ENCODE measurements at places on chromosomes 1 and 21.

DNA sequence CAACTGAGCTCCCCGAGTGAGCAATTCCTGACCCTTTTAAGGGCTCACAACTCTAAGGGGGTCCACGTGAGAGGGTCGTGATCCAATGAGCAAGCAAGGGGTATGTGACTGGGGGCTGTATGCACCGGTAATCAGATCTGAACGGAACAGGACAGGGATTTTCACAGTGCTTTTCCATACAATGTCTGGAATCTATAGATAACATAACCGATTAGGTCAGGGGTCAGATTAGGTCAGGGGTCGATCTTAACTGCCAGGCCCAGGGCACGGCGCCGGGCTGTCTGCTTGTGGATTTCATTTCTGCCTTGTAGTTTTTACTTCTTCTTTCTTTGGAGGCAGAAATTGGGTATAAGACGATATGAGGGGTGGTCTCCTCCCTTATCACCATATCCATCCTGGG lies 30.7 kb upstream of the OPRD1 start:
- DNase-seq: no peak

DNA sequence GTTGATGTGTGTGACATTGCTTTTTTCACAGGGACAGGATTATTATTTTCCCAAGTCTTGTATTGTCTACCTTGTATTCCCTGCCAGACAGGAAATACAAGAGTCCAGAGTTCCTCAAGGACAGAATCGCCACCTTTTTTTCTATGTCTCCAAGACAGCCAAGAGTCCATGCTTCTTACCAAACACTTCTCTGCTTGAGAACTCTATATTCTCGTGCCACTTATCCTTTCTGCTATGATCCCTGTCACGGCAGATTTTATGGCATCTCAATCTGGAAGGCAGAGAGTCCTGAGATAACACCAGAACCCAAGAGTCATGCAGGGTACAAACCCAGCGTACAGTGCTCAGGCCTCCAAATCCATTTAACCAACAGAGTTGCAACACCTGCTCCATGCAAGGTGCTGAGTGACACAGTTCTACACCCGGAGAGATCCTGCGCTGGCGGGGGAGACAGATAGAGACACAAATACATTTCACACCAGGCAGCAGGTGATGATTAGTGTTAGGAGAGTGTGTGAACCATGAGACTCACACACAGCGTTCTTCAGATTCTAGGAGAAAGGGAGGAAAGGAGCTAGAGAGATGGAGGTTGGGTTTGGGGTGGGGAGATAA lies 107.6 kb downstream of the NAV1 start:
- no peak for DNase-seq

DNA sequence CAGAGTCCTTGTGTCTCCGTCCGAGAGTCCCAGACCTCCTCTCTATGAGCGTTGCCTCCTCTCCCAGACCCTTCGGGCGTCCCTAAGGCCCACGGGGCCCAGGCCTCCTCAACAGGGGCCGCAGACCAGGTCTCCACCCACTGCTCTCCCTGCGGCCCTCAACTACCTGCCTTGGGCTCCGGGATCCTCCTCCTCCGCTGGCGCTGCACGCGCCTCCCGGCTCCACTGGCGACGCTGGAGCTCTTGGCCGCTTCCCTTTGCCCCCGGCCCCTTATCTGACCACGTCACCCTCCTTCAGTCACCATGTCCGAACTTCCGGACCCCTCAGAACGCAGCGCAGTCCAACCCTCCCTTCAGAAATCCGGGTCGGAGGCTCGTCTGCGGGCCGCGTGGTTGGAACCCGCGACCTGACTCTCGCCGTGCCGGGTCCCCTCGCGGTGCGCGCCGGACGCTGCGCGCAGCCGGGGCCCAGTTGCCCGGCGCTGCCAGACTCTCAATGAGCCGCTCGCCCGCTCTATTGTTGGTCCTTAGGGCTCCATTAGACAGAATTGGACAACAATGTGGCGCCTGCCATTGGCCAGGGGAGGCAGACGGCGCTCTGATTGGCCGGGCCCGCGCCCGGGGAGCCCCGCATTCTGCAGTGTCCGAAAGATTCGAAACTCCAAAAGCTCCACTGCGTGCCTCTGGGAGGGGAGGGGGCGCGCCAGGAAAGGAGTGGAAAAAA lies at the start of gene DMRTA2:
DMRTA2 (minus strand) TSS at position 498 of the 724 bp plus-strand sequence. CDS start 1,907 bp downstream, outside the sequence.
- no peak for DNase-seq

DNA sequence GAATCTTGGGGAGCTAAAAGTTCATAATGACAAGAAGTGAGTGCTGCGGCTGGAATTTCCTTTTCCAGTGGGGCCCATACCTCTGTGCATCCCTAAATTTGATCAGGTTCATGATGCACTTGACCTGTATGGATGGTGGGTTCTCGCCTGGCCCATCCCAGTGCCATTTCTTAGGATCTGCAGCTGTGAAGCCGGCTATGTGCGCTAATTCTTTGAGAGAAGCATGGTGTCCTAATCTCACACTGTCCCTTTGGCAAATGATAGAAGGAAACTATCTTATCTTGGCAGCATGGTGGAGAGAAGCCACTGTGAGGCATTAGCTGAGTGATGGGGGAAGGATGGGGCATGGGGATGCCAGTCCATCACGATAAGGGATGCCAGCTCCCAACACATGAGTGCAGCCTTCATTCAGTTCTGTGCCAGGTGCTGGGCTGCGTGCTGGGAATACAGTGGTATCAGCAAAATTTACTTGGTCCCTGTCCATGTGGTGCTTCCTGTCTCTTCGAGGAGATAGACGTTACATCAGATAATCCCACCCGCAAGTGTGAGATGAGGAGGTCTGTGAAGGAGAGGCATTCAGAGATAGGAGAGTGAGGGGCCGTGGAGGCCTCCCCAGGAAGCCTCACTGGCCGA lies 30.5 kb downstream of the STUM start:
- DNase-seq: no peak

DNA sequence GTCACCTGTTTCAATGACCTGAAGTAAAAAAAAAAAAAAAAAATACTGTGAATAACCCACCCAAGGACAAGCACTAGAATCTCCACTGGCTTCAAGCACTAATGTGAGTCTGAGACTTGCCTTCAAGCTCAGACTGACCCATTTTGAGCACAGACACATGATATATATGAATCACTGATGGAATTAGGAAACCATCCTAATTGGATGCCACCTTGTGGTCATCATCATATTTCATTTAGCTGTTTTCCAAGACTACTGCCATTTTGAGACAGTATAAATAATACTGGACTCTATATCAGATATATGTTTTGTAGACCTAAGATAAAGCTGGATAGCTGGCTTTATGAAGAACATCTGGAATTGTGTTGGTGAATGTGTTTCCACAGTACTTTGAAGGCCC lies 1232.0 kb downstream of the KCNT2 start:
- DNase-seq: no peak

All from stimulated activated CD4-positive, alpha-beta T cell treated with anti-CD3 and anti-CD28 coated beads, Interleukin-15, amount 100 ng/mL, for 1 hour (primary cell).